ENCODE measurements at places on chromosomes 3 and 15.

GRCh38 chr3:79111375-79112052 is 656.3 kb downstream of the ROBO1 start:
- peak; percentile 45 for DNase-seq

- no peak for DNase-seq
Observed at GRCh38 chr15:29925227-29926082, 103.2 kb upstream of the TJP1 start.

DNA sequence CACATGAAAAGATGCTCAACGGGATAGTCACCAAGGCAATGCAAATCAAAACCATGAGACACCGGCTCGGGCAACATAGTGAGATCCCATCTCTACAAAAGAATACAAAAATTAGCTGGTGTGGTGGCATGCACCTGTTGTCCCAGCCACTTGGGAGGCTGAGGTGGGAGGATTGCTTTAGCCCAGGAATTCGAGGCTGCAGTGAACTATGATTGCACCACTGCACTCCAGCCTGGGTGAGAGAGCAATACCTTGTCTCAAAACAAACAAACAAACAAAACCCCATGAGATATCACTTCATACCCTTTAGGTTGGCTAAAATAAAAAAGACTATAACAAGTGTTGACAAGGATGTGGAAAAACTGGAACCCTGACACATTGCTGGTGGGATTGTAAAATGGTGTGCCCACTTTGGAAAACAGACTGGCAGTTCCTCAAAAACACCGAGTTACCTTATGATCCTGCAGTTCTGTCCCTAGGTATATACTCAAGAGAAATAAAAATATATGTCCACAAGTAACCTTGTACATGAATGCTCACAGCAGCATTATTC is 3.8 kb upstream of the PPARG start:
- DNase-seq = no peak

DNA sequence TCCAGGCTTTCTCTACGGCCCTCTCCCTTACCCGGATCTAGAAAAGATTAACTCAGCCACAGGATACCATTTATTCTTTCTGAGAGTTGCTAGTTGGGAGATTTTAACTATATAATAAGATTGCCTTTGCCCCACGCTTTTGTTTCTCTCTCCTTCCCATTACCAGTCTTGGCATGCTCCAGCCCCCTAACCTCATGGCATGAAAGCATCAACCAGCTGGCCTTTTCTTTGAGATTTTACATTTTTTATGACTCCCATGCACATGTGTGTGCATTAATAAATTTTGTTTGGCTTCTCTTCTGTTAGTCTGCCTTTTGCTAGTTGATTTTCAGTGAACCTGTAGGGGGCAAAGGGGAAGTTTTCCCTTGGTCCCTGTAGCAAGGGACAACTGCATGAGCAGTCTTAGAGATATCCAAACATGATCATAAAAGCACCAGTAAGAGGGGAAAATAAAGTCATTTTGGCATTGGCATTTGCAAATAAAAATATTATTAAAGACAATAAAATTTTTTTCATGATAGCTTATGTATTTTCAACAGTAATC is 73.6 kb downstream of the OXSM start:
- no peak for DNase-seq

GRCh38 chr3:140167600-140168281 is 232.8 kb downstream of the CLSTN2 start:
- no peak for DNase-seq

- no peak for DNase-seq
Observed at GRCh38 chr15:64067564-64068030, 21.3 kb upstream of the DAPK2 start.

- no peak for DNase-seq
Observed at GRCh38 chr3:158733656-158734055, 1.4 kb upstream of the RARRES1 start.

DNA sequence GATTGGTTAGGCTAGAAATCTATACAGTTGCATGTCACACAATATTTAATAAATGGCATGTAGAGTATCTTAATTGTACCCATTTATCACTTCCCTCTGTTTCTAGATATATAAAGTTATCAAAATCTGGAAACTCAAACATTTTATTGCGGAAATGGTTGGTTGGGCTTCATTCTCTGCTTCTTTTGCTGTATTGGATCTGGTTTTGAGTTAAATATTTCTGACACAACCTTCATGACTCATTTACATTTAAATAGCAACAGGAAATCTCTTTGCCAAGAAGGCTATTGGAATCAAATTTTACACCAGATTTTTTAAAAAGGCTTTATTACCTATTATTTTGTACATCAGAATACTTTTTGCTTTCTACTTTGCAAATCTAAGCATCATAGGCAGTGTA is 153.8 kb downstream of the EBLN2 start:
- DNase-seq = no peak

DNA sequence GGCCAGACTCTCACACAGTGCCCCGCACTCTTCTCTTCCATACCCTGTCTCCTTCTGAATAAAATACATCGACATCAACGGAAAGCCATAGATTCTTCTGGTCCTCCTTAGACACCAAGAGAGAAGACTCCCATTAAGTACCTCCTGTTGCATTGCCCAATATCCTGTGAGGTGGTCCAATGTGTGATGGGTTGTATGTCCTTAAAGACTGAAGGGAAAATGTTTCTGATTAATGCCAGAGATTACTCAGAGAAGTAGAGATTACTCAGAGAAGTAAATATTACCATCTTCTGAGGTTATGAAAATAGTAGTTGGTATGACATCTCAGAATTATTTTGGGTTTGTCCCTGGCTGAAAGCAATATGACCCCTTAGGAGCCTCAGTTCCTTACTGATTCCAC is 60.8 kb upstream of the GALNT15 start:
- DNase-seq = no peak

GRCh38 chr3:157279237-157279636 is 119.3 kb upstream of the CCNL1 start:
- no peak for DNase-seq

DNA sequence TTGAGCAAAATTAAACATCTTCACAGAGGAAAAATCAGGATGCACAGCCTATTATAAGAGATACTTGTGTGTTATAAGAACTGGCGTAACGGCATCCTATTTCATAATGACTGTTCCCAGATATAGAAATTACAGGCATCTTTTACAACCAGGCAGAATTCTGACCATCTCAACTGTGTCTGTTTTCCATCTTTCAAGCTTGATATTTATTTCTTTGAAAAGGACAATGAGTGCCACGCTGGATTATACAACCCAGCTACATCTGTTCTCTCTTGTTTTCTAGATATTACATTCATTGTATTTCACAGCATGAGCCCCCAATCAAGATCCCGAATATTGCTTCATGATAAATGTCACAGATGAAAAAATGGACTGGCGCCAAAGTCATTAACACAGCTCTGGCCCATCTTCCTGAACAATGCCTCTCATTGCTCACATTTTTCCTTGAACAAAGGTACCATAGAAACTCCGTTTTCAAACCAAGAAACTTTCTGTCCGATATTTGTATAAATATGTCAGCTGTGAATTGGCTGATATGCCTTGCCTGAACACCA is 420.6 kb downstream of the TBL1XR1 start:
- DNase-seq = no peak

DNA sequence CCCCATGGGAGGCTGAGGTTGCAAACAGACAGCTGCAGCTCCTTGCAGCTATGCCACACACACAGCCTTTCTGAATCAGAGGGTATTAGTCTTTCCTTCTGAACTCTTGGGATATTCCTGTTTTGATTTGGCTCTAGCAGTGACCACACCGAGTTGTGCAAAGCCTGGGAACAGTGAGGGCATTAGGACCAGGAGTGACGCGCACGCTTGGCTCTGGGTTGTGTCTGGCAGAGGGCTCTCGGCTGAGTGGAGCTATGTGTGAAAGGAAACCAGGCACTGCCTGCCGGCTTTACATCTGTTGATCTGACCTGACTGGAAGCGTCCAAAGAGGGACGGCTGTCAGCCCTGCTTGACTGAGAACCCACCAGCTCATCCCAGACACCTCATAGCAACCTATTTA is at the start of gene GALNT15:
Gene GALNT15 (plus strand): TSS at position 292 of the 400 bp plus-strand sequence. CDS start 472 bp downstream, outside the sequence.
- peak; percentile 77 for DNase-seq

DNA sequence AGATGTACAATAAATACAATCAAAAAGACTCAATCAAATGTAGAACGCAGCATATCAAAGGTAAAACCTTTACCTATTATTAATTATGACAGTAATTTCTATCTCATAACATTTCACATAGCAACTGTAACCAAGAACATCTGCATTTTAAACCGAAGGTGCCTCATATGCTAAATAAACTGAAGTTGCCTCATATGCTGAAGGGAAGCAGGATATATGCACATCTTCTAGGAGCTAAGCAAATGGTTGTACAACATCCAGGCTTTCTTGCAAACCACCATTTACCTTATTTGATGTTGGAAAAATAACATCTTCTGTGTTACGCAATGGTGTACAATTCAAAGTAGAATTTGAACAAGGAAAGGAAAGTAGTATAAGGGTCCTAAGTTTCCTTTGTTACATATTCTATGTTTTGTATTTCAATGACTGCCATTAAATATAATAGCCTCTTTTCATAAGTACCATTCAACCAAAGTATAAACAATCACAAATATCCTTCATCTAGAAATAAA is 145.9 kb downstream of the SATB1 start:
- no peak for DNase-seq

DNA sequence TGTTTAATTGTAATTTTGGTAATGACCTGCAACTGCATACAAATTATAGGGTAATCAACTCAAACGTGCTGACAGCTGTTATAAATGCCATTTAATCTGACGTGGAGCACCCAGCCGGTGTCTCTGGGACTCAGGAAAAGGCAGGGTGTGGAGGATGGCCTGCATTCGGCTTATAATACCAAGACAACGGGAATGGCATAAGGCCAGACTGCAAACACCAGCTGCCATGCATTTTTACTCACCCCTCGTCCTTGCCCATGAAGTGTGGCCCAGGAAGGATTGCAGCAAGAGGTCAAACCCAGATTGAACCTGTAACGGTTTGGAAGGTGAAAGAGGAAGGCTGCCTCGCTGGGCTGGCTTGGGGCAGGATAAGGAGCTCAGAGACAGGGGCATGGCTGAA is 96.4 kb downstream of the WNT7A start:
- DNase-seq = no peak

DNA sequence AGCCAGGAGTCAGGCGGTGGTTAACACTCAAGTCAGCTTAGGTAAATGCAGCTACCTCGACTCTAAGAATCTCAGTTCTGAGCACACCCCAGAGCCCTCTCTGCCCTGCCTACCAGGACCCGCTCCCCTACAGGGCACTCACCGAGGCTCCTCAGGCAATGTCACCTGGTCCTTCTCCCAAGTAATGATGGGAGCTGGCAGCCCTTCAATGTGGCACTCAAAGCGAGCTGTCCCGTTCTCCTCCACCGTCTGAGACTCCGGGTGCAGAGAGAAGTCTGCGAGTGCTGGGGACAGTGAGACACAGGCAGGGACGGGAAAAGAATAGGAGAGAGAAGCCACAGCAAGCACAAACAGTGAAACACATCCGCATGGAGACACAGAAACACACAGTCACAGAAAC is 12.7 kb downstream of the IGDCC4 start:
- no peak for DNase-seq

GRCh38 chr15:100968050-100968966 is 49.2 kb downstream of the LRRK1 start:
- peak; percentile 63 for DNase-seq

GRCh38 chr3:48299746-48300712 is 33.4 kb downstream of the SPINK8 start:
- DNase-seq = no peak

DNA sequence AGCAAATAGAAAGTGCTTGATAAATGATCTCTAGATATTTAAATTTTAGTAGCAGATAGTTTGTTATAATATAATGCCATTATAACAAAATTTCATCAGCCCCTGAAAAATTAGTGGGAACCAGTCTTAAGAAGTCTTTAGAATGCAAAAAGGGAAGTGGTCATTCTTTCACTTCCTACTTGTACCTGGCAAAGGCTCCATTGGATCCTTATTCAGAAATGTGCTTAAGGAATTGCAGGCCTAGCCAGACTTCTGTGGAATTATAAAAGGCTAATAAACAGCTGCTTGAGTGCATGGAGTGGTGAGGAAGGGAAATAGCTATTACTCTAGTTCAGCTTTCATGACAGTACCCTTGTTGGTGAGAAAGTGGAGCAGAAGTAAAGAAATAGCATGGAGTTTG is 24.2 kb downstream of the PPM1L start:
- DNase-seq = no peak

DNA sequence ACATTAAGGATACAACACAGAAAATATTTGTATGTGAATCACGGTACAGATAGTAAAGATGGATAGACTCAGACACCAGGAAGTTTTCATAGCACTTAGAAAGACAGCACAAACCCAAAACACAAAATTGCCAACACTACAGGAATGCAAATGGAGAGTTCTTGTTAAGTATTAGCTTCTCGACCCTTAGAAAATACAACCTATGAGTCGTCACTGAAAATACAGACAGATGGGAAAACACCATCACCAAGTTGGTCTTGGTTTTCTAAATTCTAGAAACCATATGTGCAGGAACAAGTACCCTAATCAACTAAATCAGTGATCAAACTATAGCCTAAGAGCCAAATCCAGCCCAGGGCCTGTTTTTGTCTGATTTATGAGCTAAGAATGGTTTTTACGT is 50.7 kb downstream of the PEAK1 start:
- no peak for DNase-seq

GRCh38 chr15:37372064-37372463 is 271.7 kb upstream of the MEIS2 start:
- DNase-seq = no peak

- no peak for DNase-seq
Observed at GRCh38 chr3:117928836-117929235, 1105.8 kb downstream of the IGSF11 start.

DNA sequence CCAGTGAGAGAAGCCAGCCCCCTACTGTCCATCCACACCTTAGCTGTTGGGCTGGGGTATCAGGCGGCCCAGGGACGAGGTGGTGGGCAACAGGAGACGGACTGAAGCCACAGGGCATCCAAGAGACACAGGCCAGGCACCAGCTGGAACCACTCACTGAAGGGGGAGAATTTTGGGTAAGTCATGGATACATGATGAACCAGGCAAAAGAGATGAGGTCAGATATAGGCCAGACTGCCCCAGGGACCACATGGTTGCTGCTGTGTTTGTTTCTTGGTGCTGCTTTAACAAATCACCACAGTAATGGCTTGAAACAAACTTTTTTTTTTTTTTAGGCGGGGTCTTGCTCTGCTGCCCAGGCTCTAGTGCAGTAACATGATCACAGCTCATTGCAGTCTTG is 66.4 kb downstream of the SEMA5B start:
- peak; percentile 26 for DNase-seq

- no peak for DNase-seq
Observed at GRCh38 chr3:58307639-58308215, 1.4 kb downstream of the HTD2 start.

- no peak for DNase-seq
Observed at GRCh38 chr15:30992249-30992864, 929 bp upstream of the MTMR10 start.

- DNase-seq = no peak
Observed at GRCh38 chr15:29670998-29671981, 151.0 kb downstream of the TJP1 start.

DNA sequence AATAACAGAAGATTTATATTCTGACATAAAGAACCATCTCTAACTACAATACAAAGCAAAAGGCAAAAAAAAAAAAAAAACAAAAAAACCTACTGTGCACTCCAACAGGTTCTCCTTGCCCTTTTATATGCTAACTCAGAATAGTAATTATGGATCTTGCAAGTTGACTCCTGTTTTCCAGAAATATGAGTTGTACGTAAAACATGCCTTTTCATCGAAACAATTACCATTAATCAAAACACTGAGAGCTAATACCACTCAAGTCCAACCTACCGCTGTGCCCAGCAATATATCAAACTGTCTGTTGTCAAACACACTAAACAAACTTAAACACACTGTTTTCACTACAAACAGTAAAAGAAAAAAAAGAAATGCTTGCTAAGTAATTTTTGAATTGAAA is 389.8 kb downstream of the TBC1D5 start:
- DNase-seq = no peak
